ENCODE measurements at places on chromosomes 2 and 18.

DNA sequence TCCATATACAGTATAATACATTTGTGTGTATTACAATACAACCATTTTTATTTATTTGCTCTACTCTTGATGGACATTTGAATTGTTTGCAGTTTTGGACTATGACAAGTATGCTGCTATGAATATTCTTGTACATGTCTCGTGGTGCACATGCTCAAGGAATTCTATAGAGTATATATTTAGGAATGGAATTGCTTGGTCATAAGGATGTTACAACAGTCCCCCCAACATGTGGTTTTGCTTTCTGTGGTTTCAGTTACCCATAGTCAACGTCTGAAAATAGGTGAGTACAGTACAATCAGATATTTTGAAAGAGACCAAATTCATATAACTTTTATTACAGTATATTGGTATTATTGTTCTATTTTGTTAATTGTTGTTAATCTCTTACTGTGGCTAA lies 24.1 kb upstream of the PLEKHM3 start:
- DNase-seq, result no peak

DNA sequence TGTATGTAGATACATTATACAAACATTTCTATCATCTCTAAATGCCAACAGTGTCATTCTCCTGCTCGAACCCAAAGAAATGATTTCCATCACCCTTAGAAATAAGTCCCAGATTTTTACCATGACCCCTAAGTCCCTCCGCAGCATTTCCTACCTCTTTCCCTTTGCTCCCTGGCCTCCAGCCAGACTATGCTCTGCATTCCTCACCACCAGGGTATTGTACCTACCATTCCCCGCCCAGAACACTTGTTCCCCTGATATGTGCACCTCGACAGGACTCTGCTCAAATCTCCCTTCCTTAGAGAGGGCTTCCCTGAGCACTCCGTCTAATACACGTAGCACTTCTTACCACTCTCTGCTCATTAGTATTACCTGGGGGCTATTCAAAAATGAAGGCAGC lies 630.2 kb downstream of the ARHGAP15 start:
- DNase-seq, result no peak

- DNase-seq, result no peak
Observed at GRCh38 chr2:200305797-200306195, 697 bp upstream of the SPATS2L start.

DNA sequence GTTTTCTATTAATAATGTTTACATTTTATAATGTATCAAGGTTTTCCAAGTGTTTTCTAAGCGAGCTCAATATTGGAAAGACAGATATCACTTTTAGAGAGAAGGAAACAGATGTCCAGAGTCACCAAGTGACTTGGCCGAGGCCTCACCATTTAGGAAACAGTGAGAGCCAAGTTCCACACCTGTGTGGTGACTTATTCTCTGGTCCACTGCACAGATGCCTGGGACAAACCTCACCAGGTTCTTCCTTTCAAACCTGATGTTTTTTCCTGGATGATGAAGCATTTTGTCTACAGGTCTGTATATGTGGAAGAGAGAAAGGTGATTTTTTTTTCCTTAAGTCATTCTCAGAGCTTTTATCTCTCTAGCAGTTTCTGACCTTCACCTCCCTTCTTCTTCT lies 280.7 kb downstream of the LPIN1 start:
- no peak for DNase-seq

- no peak for DNase-seq
Observed at GRCh38 chr2:30679426-30680088, 127.7 kb downstream of the CAPN13 start.

- DNase-seq, result no peak
Observed at GRCh38 chr2:35495182-35495581, 860.4 kb upstream of the CRIM1 start.

DNA sequence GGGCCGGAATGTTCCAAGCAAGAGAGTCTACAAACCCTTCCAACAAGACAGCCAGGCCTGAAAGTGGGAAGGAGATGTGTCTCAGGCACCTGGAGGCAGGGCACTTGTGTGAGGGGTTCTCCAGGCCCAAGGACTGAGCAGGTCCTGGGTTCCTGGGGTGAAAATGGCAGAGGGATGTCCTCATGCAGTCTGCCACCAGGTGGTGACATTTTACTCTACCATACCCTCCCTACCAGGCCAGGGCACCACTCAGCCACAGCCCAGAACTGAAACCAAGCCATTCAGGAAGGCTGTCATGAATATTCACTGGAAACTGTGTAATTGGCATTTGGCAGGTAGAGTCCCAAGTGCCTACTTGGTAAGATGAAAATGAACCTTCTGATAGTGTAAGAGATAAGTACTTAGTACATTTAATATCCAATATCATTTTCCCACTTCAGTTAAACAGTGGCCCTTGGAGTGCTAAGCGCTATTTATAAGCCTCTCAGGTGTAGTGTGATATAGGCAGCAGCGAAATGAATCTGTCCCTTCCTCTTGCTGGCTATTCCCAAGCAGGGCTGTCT lies 185.1 kb downstream of the MYO5B start:
- no peak for DNase-seq

DNA sequence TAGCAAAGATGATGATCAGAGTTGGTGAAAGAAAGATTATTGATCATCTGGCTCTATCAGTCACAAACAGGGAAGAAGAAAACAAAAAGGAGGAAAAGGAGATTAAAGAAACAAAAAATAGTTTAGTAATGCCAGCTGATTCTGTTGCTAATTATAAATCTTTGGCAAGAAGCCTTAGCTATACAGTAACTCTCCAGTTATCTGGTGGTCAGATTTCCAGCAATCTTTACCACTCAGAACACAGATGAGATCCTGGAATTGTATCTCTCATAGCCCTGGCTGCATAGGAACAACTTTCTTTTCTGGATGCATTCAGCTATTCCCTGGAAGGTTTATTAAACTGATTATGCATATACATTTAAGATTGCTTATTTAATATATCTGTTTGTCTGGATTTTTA lies 256.8 kb upstream of the ZEB2 start:
- DNase-seq, result no peak

- DNase-seq, result no peak
Observed at GRCh38 chr18:70149616-70150301, 55.7 kb downstream of the RTTN start.

DNA sequence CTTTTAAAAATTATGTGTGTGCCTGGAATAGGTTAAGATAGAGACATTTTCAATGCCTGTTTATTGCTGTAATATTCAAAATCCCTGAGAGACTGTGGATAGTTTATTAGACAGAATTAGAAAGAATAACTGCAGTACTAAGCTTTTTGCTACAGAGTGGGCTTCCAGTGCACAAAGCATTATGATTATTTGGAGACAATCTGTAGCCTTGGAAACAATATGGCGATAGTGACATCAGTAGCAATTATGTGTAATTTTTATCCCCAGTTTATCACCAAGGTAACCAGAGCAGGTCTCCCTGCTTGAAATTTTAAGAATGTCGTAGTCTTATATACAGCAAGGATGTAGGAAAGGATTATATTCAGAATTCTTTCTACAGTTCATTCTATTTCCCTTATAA lies 100.0 kb downstream of the MYO3B start:
- DNase-seq, result no peak

- no peak for DNase-seq
Observed at GRCh38 chr2:216370961-216371712, 1.1 kb downstream of the MARCHF4 start.

DNA sequence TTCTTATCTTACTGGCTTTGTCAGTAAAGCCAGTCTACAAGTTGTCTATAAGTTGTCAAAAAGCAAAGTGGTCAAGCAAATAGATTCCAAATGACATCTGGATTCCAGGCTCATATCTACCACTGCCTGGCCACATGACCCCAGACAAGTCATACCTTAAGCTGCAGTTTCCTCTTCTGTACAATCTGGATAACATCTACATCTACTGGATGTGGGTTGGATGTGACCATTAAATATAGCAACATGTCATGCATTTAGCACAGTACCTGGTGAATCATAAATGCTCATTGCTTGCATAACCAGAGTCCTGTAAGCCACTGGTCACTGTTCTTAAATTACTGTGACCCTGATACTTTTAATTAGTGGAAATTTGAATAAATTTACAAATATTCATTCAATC lies 16.8 kb downstream of the COBLL1 start:
- no peak for DNase-seq

DNA sequence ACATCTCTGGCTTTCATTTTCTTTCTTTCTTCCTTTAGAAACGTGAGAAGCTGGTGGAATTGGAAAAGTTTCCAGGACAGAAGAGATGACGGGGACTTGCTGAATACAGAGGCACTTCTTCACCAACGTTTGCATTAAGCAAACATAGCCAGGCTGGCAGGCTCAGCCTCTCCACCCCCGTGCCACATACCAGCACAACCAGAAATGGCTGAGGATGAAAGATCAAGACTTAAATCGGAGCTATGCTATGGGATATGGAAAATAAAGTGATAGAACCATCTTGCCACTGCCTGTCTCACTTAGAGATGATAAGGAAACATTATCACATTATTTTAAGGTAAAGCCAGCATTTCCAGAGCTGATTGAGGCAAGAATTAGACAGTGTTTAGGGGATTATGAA lies 483.3 kb downstream of the BCL11A start:
- no peak for DNase-seq

GRCh38 chr2:30732876-30733275 lies 74.4 kb downstream of the CAPN13 start:
- no peak for DNase-seq

GRCh38 chr2:120600786-120601185 lies 134.9 kb upstream of the GLI2 start:
- DNase-seq, result no peak

DNA sequence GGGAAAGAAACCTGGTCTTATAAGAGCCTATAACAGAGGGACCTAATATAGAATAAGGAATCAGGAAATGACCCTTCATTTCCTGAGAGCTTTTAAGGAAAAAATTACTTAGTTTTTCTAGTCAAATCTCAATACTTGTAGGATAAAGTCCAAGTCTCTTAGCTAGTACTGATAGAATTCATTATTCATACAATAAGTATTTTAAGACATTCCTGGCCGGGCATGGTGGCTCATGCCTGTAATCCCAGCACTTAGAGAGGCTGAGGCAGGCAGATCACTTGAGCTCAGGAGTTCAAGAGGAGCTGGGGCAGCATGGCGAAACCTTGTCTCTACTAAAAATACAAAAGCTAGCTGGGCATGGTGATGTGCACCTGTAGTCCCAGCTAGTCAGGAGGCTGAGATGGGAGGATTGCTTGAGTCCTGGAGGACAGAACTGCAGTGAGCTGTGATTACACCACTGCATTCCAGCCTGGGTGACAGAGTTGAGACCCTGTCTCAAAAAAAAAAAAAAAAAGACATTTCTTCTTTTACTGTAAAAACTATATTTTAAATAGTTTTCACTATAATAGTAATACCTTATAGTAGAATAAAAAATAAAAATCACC lies 3.2 kb downstream of the RAB3GAP1 start:
- no peak for DNase-seq

DNA sequence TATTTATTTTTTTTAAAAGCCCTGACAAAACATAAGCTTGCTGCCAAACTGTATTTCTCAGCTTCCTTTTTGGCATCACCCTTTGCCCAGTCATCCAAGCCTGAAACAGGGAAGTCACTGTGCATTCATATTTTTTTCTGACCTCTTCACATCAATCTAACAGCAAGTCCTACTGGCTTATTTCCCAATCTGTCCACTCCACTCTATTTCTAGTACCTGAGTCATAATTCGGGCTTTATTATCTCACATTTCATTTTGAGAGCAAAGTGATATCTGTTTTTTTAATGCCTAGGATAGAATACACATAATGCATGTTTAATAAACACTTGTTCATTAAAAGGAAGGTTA lies 5.1 kb downstream of the HNMT start:
- DNase-seq, result no peak

- no peak for DNase-seq
Observed at GRCh38 chr2:144099780-144100377, 420.0 kb downstream of the ZEB2 start.

GRCh38 chr2:149729586-149729985 lies 142.0 kb upstream of the MMADHC start:
- no peak for DNase-seq

- DNase-seq, result no peak
Observed at GRCh38 chr18:5196253-5197031, 615 bp downstream of the AKAIN1 start.

DNA sequence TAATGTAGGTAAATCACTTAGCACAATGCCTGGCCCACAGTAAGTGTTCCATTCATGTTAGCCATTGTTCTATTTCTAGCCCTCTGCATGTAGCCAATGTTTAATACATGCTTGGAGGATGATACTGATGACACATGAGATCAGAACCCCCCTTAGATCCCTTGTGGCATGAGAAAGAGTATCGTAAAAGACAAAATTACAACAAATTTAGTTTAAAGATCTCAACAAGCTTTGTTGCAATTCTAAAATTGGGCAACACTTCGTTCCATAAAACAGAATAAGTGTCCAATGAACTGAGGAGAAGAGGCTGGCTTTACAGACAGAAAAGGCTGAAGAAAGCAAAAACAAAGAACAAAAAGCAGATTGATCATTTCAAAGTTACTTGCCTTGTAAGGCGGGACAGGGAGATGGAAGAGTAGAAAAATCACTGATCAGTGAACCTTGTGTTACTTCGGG lies 148.7 kb upstream of the SLC1A4 start:
- DNase-seq, result no peak

DNA sequence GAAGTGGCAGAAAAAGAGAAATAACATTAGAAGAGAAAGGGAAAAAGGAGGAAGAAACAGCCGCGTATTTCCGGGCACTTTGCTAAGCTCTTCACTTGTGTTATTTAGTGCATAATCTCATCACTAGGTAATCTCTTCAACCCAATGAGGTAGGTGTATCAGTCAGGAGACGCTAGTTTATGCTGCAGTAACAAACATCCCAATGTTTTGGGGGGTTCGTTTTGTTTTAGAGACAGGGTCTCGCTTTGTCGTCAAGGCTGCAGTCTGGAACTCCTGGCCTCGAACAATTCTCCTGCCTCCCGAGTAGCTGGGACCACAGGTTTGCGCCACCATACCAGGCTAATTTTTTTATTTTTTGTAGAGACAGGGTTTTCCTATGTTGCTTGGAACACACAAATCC lies 61.7 kb downstream of the ZFP36L2 start:
- DNase-seq, result no peak

DNA sequence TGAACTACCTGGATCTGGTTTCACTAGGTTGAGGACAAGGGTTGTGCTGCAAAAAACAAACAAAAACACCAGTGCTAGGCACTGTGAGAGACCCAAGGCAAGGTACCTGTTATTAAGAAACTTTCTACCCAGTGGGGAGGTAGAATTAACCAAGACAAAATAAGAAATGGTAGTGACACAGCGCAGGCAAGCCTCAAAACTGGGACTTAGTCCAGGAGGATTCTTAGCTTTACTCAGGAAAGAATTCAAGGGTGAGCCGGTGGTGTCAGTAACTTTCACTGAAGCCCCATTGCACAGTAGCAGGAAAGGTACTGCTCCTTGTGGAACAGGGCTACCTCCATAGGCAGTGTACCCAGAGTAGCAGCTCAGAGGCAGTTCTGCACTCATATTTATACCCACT lies 131.6 kb downstream of the SCG2 start:
- no peak for DNase-seq

Data from stimulated activated CD8-positive, alpha-beta memory T cell treated with anti-CD3 and anti-CD28 coated beads, Interleukin-15, amount 100 ng/mL, for 24 hours (primary cell).